ENCODE measurements at places on chromosomes 12 and 14.

DNA sequence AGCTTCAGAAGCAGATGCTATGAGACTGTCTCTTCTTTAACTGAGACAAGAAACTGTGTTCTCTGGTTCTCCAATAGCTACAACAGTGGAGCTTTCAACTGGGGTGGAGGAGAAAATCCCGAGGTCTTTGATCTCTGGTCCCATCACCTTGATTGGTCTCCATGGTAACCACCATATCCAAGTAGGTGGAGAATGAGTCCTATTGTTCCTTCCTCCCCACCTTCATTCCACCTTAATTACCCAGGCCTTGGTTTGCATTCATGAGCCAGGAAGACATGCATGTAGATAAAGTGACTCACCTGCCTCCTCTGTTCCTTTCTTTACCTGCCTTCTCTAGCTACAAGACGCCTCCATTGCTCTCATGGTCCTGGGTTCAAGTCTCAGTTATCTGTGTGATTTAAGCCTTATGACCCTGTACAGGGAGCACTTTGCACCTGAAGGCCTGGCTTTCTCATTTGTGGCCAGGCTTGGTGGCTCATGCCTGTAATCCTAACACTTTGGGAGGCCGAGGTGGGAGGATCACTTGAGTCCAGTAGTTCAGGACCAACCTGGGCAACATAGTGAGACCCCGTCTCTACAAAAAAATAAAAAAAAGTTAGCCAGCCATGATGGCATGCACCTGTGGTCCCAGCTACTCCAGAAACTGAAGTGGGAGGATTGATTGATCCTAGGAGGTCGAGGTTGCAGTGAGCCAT is 157.7 kb upstream of the TBX3 start:
- DNase-seq: no peak

DNA sequence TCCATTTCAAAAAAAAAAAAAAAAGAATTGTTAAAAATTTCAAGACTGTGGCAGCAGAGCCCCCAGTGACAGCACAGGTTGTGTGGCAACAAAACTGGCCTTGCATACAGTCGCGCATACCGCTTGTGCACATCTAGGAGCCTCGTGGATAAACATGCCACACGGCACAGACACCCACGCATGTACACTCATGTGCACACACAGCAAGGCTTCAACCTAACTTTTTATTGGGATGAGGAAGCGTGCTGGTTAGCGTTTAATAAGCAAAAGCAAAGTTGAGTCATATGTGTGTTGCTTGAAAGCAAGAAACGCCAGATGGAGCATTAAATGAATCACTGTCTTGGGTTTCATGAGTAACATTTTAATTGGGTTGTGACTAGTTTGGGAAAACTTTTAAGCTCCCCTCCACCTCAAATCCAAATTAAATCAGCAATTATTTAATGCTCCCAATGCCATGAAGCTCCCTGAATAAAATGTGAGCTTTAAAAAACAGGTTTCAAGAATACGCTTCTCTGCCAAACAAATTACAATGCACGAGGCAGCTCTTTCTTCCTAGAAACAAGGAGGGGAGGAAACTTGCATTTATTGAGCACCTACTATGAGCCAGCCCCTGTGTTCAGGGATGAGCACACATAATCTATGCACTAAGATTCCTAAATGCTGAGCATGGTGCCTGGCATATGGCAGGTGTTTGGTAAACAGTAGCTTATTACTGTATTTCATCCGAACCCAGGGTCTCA is 35.7 kb upstream of the EML1 start:
- peak; percentile 100 for DNase-seq

DNA sequence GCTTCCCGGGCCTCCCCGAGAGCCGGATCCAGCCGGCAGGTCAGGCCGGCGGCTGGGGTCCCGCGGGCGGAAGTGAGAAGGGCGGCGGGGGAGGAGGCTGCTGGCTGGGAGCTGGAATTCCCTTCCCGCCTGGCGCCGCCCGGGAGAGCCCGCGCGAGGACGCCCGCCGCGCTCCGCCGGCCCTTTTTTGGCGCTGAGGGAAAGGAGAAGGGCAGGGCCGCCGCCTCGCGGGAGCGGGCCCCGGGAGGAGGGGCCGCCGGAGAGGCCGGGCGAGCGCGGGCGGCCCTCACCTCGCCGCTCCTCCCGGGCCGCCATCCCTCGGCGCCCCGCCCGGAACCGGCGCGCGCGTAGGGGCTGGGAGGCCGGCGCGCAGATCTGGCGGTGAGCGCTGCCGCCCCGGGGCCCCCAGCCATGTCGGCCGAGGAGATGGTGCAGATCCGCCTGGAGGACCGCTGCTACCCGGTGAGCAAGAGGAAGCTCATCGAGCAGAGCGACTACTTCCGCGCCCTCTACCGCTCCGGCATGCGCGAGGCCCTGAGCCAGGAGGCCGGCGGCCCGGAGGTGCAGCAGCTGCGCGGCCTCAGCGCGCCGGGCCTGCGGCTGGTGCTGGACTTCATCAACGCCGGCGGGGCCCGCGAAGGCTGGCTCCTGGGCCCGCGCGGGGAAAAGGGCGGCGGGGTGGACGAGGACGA is at the start of the genes KLHL42 and MANSC4:
Gene KLHL42, plus strand, starts transcription at position 314 of the 692 bp plus-strand sequence. Its CDS starts 98 bp downstream, at position 412.
Gene MANSC4, minus strand, starts transcription at position 317 of the 692 bp plus-strand sequence. CDS start 8,960 bp downstream, outside the sequence.
- DNase-seq: peak; percentile 19

DNA sequence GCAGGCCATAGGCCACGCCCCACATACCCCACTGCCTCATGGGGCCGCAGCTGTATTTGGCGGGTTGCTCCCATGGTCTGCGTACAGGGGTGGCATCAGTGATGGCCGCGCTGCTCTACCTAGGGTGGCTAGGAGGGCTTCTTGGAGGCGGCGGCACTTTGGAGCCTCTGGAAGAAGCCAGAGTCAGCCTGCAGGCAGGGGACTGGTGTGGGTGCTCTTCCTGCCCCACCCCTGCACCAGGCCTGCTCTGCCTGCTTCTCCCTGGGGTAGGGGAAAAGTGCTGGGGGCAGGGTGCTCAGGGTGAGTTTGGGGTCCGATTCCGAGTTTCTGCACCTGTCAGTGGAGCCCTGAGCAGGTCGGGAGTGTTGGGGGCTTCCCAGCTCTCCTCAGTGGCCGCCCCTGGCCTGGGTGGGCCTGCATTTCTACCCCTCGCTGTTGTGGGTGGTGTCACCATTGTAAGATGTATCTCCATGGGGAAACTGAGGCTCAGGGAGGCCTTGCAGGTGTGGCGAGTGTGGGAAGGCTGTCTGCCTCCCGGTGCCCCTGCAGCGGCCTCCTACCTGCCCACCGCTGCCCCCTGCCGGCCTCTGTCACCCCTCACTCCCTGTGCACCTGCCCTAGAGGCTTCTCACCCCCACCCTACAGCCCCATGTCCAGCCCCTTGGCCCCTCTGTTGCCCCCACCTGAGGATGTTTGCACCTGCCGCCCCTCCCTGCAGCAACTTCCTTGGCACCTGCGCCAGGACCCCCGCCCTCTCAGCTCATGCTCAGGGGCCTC is 5.5 kb downstream of the CEP170B start:
- no peak for DNase-seq

- DNase-seq: no peak
These were observed 28.8 kb downstream of the HOXC4 start for GRCh38 chr12:54082397-54082892.

DNA sequence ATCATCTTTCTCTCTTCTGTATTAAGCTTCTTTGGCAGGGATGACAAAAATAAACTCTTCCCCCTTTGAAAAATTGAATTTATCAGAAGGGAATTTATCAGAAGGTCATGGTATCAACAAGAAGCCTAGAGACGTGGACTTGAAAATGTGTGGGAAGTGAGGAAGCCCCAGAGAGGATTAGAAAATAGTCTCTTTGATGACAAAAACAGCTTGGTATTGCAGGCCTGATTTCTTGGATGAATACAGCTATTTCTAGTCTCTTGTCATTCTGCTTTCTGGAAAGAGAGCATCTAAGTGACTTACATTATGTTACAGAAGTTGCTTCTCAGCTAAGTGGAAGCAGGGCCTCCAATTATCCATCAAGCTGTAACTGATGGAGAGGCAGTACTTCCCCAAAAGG is 111.1 kb downstream of the KITLG start:
- no peak for DNase-seq

DNA sequence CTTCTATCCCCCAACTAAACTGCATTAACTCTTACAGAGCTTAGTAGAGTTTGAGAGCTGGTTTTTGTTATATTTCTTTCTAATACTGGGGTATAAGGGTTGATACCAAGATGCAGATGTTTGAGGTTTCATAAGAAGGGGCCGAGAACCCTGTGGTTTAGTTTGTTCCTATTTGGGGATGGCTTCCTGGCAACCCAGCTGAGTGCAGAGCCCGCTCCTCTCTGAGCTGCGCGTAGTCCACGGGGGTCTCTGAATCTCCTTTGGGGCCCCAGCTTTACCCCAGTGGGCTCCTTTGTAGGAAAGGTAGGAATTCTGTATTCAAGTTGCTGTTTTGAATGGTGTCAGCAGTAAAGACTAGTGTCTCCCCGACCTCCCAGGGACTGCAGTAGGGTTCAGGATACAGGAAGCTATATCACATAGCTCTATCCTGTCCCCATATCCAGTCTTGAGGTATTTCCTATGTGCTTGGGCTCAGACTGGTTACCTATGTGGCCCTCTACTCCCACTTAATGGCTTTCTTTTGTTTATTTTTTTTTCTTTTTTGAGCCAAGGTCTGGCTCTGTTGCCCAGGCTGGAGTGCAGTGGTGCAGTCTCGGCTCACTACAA is 25.4 kb downstream of the PLXNC1 start:
- DNase-seq: no peak

DNA sequence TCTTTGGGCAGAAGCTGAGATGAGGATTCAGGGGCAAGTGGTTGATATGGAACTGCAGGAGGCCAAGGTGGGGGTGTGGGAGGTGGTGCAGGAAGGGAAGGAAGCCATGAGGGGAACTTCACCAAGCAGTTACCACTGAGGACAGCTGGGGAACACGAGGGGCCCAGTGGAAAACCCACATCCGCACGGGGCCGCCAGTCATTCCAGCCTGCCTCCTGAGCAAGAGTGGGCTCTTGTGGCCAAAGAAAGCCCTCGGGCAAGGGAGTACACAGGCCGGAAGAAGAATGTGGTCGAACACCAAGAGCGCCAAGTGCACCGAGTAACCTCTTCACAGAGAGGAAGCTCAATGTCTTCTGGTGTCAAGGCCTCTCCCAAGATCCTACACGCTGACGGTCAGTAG is 252.2 kb upstream of the FOXN3 start:
- DNase-seq: no peak

DNA sequence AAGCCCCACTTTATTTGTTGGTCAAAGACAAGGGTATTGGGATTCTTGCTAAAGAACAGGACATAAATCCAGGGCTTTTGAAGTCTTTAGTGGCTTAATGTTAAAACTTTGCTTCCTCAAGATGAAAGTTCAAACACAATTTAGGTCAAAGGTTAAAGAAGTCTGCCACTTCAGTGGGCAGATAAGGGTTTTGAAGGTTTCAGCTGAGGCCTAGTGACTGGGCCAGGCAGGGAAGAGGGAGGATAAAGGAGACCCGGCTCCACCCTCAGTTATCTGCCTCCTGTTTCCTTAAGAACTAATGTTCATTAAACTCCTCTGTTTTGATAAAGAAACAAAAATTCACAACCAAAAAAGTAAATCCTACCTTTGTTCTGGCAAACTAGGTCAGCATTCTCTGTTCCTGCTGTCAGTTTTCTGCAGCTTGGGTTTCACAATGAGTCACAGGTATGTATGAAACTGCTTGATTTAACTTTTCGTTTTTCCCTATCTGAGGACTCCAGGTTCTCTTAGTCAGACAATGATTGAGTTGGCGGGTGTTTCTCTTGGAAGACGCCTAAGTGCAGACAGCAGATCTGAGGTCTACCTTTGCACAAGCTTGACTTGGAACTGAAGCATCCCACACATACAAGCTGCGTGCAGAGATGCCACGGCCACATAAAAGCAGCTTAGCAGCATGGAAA is 208.3 kb downstream of the EXOC5 start:
- no peak for DNase-seq

DNA sequence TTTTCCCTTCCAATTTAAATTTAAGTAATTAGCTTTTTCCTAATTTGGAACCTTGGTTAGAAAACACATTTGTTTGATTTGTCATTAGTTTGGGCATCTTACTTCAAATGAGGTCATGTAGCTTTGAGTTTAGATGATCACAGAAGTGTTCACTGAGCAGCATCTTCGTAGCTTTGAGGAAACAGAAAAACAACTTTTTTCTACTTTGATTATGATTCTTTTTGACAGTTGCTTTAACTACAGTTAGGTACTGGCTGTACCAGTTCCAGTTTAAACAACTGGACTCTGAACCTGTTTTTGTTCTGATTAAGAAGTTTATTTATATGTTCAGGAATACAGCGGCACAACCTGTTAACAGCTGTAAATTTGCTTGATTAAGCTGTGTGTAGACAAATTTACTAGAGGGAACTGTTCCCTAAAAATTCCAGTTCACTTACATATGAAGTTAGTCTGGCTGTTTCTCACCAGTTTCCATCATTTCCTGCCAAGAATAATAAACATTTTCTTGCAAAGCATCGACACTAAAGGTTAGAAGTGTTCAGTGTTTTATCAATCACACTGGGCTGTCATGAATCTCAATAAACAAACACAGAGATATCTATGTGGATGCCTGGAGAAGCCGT is 191.9 kb downstream of the RAD51B start:
- DNase-seq: no peak

- no peak for DNase-seq
These were observed 200.3 kb upstream of the NPAS3 start for GRCh38 chr14:32738206-32738871.

DNA sequence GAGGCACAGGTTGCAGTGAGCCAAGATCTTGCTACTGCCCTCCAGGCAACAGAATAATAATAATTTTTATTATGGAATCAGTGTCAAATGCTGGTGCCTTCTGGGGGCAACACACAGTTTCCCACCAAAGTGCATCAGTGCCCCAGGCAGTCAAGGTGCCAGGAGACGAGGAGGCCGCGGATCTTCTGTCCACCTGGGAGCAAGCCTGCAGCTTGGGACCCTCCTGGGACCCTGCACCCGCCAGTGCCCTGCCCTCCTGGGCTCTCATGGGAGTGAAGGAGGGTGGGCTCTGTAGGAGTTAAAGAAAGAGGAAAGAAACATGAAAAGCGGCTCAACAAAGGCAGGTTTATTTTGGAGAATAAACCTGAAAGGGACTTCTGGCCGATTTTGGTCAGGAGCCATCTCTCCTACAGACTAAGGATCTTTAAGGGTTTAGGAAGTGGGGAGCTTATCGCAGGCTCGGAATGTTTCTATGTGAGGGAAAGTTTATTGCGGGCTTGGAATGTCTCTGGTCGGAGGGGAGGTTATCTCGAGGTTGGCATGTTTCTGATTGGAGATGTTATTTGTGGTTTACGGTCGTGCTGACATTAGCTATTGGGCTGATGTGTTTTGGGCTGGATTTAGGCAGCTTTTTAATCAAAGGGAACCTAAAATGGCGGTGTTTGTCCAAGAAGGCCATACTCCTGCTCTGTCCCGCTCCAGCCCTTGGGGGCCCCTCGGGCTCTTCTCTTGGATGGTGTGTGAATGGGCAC is 1.1 kb upstream of the ASPG start:
- DNase-seq: no peak

- DNase-seq: no peak
These were observed 36.0 kb downstream of the SLC8A3 start for GRCh38 chr14:70152704-70153103.

DNA sequence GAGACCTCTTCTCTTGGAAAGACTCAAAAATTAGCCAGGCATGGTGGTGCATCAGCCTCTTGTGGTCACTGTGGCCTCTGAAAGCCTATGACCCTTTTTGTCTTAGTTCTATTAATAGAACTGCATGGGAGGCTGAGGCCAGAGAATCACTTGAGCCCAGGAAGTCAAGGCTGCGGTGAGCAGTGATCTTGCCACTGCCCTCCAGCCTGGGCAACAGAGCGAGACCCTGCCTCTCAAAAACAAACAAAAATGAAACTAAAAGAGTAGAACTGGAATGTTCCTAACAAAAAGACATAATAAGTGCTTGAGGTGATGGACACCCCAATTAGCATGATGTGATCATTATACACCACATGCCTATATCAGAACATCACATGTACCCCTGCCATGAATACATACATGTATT is 197.0 kb upstream of the EEA1 start:
- no peak for DNase-seq

- DNase-seq: no peak
These were observed 67.0 kb downstream of the PRKCH start for GRCh38 chr14:61388173-61388975.

All from BJ (cell line).